ENCODE measurements at places on chromosomes 16 and 17.

DNA sequence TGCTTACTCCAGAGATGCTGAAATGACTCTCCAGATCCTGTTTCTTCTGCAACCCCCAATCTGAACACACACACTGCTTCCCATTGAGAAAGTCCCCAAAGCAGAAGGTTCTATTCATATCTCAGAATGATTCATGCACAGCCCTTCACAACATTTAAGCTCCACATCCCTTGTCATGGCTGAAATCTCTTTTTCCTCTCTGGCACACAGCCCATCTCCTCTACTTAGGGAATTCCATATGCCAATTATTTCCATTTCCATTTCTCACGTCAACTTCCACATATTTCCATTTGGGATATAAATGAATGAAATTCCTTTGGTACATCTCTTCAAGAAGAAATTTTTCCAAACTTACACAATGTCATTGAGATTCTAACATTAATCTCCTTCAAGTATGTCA, 119.6 kb downstream of the CDH11 start:
- DNase-seq, result no peak

GRCh38 chr17:59814276-59814675, 78.5 kb downstream of the TUBD1 start:
- DNase-seq, result no peak

DNA sequence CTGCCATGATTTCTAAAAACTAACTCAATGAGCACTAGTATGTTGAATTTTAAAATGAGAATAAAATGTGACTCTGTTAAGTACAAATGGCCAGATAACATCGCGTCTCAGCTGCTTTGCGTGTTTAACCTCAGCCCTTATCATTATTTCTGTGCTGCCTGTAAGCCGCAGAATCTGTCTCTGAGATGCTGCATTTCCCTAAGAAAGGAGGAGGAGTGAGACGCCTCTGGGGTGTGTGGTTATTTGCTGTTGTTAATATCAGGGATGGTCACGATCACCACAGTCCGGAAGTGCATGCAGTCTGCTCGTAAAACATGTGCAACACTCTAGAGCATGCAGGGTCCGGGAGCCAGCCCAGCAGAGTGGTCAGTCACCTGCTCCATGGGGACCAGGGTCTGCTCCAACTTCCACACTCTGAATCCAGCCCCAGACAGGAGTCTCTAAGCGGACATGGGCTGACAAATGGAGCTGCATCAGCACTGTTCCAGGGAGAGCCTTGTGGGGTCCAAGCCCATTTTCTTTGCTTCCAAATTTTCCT, 342.5 kb downstream of the MAF start:
- no peak for DNase-seq

- DNase-seq, result no peak
Measured at GRCh38 chr16:88358023-88358420, 24.7 kb upstream of the ZNF469 start.

GRCh38 chr17:59853168-59853918, 39.4 kb downstream of the TUBD1 start:
- peak; percentile 92 for DNase-seq

DNA sequence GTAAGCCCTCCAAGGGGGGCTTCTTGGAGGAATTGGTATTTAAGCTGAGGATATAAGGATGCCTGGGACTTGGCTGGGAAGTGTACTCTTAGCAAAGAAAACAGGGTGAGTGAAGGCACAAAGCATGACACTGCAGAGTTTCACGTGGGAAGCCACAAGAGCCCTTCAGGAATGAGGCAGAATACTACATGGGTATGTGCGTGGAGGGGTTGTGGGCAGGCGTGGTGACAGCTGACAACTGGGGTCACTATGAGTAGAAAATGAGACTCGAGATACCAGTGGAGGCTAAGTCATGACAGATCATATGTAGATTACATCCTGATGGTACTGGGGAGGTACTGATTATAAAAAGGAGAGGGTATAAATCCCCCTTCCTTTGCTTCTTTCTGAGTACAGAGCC, 78.1 kb upstream of the XYLT1 start:
- DNase-seq, result no peak

DNA sequence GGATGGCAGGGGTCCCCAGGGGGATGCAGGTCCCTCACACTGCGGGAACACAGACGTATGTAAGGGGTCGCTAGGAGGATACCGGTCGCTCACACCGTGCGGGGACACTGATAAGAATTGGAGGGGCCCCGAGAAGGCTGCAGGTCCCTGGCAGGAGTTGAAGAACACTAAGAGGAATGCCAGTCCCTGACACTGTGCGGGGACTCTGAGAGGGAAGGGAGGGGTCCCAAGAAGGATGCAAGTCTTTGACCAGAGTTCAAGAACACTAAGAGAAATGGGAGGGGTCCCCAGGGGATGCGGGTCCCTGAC, 510 bp downstream of the ERCC4 start:
- DNase-seq, result no peak

DNA sequence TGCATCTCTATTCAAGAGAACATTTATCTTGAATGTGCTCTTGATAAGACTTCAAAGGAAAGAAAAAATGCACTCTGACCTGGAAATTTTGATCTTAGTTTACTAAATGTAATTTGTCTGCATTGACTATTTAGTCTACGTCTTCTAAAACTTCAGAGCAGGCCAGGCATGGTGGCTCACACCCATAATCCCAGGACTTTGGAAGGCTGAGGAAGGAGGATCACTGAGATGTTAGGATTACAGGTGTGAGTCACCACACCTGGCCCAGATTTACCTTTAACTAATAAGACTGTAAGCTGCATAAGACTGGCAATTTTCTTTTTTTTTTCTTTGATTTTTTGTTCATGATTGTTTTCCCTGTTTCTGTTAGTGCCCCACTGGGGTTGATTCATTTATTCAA, 18.8 kb upstream of the CIITA start:
- no peak for DNase-seq

GRCh38 chr16:85992359-85992758, 93.4 kb downstream of the IRF8 start:
- DNase-seq, result no peak

DNA sequence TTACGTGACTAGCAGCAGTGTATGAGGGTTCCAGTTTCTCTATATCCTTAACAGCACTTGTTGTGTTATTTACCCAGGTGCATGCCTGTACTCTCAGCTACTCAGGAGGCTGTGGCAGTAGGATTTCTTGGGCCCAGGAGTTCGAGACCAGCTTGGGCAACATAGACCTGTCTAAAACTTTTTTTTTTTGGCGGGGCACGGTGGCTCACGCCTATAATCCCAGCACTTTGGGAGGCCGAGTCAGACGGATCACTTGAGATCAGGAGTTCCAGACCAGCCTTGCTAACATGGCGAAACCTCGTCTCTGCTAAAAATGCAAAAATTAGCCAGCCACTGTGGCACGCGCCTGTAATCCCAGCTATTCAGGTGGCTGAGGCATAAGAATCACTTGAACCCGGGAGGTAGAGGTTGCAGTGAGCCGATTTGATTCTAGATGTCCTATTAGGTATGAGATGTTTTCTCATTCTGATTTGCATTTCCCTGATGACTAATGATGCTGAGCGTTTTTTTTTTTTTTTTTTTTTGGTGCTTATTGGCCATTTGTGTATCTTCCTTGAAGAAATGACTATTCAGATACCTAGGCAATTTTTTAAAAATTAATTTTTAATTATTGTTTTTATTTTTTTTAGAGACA, 13.4 kb downstream of the CASC3 start:
- DNase-seq, result no peak

DNA sequence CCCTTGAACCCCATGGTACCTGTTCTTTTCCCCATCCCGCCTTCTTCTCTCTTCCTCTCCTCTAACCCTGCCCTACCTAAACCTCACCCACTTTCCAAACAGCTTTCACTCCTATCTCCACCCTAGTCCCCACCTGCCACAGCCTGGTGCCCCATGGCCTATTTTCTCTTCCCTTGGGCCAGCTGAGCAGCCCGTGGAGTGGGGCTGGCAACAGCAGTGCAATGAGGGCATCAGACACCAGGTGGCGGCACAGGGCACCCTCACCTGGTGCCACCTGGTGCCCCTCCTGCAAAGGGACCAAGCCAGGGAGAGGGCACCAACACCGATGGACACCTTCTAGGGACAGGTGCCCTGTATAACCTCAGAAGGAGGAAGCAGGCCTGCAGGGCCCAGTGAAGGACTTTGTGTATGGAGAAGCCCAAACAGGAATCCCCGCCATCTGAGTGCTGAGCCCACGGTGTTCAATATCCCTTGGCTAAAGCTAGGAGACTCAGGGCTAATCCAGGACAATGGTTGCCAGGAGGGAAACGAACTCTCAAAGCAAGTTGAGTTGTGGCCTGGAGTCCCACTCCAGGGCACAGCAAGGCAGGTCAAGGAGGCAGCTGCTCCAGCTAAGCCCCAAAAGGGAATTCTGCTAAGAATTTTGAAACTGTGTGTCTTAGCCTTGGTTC, 4.0 kb upstream of the ABCC3 start:
- peak; percentile 77 for DNase-seq

GRCh38 chr17:79117905-79118487, 43.4 kb downstream of the ENGASE start:
- no peak for DNase-seq

- no peak for DNase-seq
Measured at GRCh38 chr16:4091240-4092012, 24.8 kb downstream of the ADCY9 start.

- DNase-seq, result no peak
Measured at GRCh38 chr16:10847176-10847575, 28.6 kb upstream of the TVP23A start.

GRCh38 chr16:2096853-2097595, 38.7 kb downstream of the PKD1 start:
- no peak for DNase-seq

All from LoVo (cell line).